H1 (cell line): ENCODE measurements at places on chromosomes 6 and 20. TPM values are rescaled to one million over a fixed set of nuclear protein-coding genes. Genes with fewer than 3 reads are reported as not detected.
A peak's percentile ranks its signal among the peaks of the same experiment; 100 is the strongest.

The CDYL gene
- 113 and 119 TPM in 2 replicates for total RNA-seq

The MEA1 gene
- total RNA-seq = 94.2 and 102 TPM in 2 replicates

GRCh38 chr6:159726255-159726917 lies 920 bp upstream of the WTAP start:
- no peaks in the 10 kb centered on the region for H3K36me3 ChIP-seq
- H3K4me1 ChIP-seq = no peaks in the 10 kb centered on the region; the same call in 1 of the 2 replicates
- H3K27me3 ChIP-seq = no peaks in the 10 kb centered on the region
- H3K4me3 ChIP-seq = peak overlapping the region; percentile 82
- peak overlapping the region; percentile 100 for H3K27ac ChIP-seq
- no peak for DNase-seq

DNA sequence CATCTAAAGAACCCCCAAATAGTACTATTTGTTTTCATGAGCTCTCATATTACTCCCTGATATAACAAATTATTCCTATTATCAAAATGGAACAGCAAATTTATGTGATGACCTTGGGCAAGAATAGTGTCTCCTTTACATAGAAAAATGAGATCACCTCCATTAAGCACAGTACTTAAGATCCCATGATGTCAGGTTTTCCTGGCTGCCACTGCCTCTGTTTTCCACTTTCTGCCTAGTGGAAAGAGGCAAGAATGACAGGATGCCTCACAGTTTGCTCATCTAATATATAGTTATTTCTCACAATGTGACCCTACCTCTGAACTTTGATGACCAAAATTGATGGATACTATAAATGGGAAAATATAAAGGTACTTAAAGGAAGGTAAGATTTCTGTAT lies 260.1 kb upstream of the SGK1 start:
- H3K4me3 ChIP-seq = no peak overlapping the region
- H3K36me3 ChIP-seq = no peaks in the 10 kb centered on the region
- H3K27ac ChIP-seq = no peak overlapping the region
- H3K27me3 ChIP-seq = no peaks in the 10 kb centered on the region
- H3K4me1 ChIP-seq = no peaks in the 10 kb centered on the region

- H3K27ac ChIP-seq = no peak overlapping the region
- DNase-seq = no peak
- no peaks in the 10 kb centered on the region for H3K36me3 ChIP-seq
- H3K27me3 ChIP-seq = no peaks in the 10 kb centered on the region; the same call in 1 of the 2 replicates
Observed at GRCh38 chr6:12967686-12968085, 251.1 kb downstream of the PHACTR1 start.

GRCh38 chr6:93849857-93850256 lies 430.5 kb upstream of the EPHA7 start:
- no peak overlapping the region for H3K4me3 ChIP-seq
- no peaks in the 10 kb centered on the region for H3K36me3 ChIP-seq
- DNase-seq = no peak
- no peaks in the 10 kb centered on the region for H3K27me3 ChIP-seq
- no peak overlapping the region for H3K27ac ChIP-seq

GRCh38 chr6:27414996-27415395 lies 26.4 kb downstream of the ZNF391 start:
- DNase-seq = no peak
- H3K4me3 ChIP-seq = no peak overlapping the region
- no peak overlapping the region for H3K27ac ChIP-seq
- no peaks in the 10 kb centered on the region for H3K4me1 ChIP-seq
